Endodermal cell (in vitro differentiated cells): ENCODE measurements at places on chromosomes 7 and 10.

GRCh38 chr7:39355664-39356063 lies 210.5 kb upstream of the YAE1 start:
- no peak for DNase-seq

- no peak for DNase-seq
These were observed 4.1 kb downstream of the AGMO start for GRCh38 chr7:15557686-15558085.

GRCh38 chr7:150562919-150563318 lies 4.3 kb upstream of the GIMAP4 start:
- no peak for DNase-seq

DNA sequence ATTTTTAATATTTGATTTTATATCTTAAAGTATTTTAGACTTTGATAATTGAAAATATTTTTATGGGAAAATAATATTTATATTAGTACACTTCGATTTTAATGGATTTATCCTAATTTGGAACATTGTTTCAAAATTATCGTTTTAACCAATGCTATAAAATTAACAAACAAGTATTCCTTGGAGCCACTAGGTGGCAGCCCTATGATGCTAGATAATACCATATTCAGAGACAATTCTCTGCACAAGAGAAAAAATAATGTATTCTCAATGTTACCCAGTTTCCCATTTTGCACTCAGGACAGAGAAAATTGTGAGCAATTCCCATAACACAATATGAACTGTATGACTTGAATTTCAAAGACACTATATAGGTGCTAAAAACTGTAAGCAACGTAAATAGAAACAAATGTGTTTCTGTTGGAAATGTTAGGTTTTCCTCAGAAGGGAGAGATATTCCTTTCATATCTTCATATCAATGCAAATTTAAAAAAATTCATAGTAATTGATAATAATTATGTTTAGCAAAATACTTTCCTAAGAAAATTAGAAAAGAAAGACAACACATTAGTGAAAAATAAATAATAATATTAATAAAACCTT lies 237.8 kb downstream of the SEMA3E start:
- DNase-seq: peak; percentile 48

DNA sequence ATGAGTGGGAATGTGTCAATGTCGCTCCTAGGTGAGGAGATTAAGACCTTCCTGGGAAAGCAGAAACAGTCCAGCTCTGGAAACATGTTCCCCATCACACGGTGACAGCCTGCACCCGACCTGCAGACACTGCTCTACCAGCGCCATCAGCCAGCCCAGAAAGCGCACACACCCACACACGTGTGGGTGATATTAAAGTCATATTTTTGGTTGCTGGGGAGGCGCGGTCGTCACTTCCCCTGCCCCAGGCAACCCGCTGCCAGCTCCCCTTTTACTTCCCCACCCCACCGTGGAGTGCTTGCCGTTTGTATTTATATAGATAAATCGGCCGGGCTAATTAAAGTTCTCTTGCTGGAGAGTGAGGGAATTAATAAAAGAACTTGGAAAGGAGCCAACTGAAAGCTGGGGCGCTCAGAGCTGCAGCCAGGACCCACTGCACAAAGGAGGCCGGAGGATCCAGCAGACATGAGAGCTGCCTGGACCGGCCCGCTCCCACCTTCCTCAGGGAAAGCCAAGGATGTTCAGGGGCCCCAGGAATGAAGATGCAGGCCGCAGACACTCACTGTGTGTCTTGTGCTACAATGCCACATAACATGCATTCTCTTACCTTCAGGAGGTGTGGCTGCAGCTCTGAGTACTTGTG lies 145.2 kb upstream of the UNC5B start:
- no peak for DNase-seq

DNA sequence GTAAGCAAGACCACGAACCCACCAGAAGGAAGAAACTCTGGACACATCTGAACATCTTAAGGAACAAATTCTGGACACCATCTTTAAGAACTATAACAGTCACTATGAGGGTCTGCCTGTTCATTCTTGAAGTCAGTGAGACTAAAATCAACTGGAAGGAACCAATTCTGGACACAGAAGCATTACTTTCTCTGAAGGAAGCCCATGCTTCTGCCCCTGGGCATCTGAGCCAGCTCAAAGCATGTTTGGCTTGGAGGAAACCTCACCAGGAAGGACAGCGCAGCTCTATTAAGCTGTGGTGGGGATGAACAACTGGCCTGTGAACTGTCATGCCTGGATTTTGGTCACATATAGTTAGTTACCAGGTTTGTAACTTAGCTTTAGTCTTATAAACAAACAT lies 132.4 kb upstream of the GDF10 start:
- no peak for DNase-seq

DNA sequence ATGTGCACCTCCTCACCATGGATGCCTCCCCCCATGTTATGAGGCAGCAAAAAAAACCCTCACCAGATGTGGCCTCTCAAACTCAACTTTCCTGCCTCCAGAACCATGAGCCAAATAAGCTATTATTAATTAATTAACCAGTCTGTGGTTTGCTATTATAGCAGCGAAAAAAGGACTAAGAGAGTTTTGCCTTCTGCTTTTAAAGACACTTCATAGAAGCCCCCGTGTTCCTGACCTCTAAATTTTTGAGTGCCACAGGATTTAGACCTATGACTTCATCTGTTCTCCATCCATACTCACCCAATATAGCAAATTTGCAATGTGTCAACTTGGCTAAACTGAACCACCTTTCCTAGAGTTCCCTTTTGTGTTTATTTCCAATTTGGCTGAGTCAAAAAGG lies 9.2 kb upstream of the SEMA3E start:
- DNase-seq: no peak

GRCh38 chr10:38740102-38740501 lies 646.0 kb downstream of the ZNF37A start:
- DNase-seq: no peak

- DNase-seq: no peak
These were observed 458.9 kb upstream of the ANKRD30A start for GRCh38 chr10:36666451-36666850.

- DNase-seq: no peak
These were observed 182.0 kb downstream of the STK31 start for GRCh38 chr7:23892019-23892418.

DNA sequence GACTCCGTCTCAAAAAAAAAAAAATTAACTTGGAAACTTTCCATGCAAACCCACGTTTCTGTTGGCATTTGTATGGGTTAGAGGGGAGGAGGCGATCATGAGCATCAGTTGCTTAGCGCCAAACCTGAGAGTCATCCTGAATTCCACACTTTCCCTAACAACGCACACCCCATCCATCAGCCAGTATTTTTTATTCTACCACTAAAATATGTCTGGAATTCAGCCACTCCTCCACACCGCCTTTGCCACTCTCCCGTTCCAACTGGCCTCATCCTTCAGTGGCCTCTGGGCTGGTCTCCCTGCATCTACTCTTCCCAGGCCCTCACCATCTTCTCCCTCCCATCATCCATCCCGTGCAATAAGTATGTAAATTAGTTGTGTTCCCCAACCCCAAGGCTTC lies 4.7 kb upstream of the LMBR1 start:
- no peak for DNase-seq
